ENCODE measurements at places on chromosomes 13 and 19.

GRCh38 chr19:46990991-46991676, 28.5 kb upstream of the NPAS1 start:
- peak; percentile 84 for DNase-seq

DNA sequence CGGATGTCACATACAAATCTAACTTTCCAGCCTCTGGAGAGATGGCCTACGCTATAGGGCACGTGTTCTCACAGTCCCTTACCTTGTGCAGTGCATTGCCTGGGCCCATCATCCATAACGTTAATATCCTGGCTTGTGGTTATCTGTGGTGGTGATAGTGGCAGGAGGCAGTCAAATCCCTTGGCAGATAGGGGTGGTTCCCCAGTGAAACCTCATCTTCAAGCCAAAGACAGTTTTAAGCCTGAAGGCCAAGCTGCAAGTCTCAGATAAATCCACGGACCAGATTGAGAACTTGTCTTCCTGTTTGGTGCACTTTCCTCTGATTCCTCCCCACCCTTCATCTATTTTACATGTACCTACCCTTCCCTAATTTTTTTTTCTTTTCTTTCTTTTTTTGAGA, 4.3 kb upstream of the FBXO17 start:
- no peak for DNase-seq

- DNase-seq, result no peak
Measured at GRCh38 chr13:91406619-91407018, 8.2 kb downstream of the GPC5 start.

GRCh38 chr13:60787083-60787482, 390.1 kb downstream of the TDRD3 start:
- no peak for DNase-seq

GRCh38 chr13:85806553-85807175, 7.4 kb upstream of the SLITRK6 start:
- no peak for DNase-seq
